Keratinocyte (primary cell): ENCODE measurements at places on chromosomes 5 and 9.

DNA sequence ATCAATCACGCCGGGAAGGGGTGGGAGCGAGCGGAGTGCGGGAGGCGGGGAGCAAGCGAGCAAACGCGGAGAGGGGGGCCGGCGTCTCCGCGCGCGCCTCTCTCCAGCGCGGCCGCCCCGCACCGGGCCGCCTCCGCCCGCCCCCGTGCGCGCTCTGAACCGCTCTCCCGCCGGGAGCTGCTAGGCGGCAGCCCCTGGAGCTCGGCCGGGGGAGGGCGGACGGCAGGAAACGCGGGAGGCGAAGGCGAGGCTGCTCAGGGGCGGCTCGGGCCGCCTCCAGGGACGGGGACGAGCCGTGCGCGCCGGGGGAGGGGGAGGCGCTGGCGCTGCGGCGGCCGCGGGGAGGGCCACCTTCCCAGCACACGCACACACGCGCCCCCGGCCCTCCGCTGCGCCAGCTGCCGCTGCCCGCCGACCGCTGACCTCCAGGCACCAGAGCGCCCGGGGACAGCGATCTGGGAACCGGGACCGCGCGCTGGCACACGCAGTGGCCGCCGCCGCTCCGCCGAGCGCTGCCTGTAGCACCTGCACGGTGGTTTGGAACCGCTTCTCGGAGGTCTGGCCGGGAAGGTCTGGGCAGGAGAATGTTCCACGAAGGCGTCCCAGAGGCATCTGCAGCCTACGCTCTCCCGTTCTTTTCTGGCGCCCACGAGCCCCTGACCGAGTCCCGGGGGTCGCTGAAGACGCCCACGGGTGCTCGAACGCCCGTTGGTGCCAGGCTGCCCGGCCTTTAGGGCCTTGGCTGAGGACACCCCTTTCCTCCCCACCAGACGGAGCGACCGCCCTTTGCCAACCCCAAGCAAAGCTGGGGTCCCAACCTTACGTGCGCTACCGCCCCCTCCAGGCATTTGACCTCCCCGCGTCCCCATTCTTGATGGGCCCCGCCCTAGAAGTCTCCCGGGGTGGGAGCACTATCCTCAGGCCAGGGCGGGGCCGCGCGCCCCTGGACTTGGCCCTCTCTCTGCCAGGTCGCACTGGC is at the start of gene GABBR2:
Gene GABBR2 (minus strand): TSS at position 3 of the 979 bp plus-strand sequence. CDS start 198 bp downstream, outside the sequence.
- no peak for DNase-seq

DNA sequence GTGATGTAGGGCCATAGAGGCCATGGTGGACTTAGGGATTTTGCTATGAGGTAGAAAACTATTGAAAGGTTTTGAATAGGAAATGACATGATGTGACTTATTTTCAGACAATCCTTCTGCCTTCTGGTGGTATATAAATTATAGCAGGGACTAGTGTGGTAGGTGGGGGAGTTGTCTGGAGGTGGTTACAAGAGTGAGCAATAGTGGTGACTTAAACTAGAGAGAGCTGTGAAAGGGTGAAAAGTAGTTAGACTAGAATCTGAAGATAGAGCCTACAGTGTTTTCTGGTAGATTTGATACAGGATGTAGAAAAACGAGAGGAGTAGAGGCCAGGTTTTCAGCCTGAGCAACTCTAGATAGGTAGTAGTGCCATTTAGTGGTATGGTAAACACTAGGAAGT is 32.3 kb downstream of the NAA35 start:
- no peak for DNase-seq

DNA sequence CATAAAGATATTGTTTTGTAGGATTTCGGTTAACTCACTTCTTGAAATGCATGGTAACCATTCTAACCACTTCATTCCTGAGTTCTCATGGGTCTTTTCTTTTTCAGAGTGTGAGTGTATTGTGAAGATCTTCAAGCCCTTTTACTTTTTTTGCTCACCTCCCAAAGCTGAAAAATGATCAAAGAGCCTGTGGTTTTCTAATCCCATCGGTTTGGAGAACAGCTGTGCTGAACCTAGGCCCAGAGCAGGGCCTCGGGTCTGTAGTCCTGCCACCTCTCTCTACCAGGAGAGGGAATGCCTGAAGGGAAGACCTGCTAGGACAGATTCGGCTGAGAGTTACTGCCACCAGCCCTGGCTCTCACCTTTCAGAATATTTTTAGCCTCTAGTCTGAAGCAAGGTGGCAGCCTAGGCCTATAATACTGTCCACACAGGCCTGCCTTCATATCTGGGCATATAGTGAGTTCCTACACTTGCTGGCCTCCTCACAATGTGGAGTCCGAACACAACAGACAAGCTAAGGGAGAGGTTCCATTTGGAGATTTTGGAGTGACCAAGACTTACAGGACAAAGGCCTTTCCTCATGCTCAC is 13.8 kb downstream of the RGMB start:
- no peak for DNase-seq

DNA sequence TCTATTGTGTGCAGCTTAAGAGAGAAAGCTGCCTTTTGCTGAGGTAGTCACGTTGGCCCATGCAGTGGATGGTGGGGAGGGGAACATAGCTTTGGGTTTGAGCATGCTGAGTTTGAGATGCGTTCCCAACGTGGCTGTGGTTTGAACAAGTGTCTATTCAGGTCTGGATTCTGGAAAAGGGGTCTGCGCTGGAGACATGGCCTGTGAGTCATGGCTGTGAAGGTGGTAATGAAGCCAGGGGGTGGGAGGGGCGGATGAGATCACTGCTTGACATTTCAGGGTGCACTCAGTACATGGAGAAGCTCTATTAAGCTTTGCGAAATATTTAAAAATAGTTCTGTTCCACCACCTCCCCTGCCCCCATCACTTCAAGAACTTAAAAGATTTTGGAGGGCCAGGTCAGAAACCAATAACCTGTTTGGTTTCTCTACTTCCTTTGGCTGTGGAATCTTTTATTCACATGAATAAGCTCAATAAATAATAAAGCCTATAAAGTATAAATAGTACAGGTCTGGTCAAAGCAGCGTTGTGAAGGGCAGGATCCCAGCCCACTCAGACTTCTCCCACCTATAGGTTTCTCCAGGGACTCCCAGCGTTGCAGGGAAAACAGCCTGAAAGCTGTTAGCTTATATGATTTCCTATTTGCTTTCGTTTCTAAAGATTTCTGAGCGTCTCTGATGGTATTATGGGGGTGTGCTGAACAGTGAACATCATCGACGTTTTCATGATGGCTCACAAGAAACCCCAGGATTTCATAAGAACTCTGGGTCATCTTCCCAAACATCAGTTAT is 189.9 kb downstream of the NSG2 start:
- no peak for DNase-seq

- DNase-seq = no peak
Observed at GRCh38 chr5:96143450-96143849, 181.8 kb upstream of the ELL2 start.

DNA sequence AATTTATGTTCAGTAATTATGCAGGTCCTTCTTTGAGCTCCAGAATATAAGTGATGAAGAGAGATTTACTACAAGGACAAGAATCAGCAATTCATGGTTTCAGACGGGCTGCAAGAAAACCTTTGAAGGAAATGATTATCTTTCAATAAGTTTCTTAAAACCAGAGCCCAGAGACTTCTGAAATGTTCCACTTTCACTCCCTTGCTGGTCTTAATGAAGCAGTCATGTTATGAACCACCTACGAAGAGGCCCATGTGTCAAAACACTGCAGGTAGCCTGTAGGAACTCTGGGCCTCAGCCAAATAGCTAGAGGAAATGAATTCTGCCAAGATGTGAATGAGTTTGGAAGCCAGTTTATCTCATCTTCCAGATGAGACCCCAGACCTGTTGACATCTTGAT is 505.9 kb upstream of the MEF2C start:
- DNase-seq = no peak

GRCh38 chr9:37961351-37961750 is 57.4 kb upstream of the SLC25A51 start:
- no peak for DNase-seq

DNA sequence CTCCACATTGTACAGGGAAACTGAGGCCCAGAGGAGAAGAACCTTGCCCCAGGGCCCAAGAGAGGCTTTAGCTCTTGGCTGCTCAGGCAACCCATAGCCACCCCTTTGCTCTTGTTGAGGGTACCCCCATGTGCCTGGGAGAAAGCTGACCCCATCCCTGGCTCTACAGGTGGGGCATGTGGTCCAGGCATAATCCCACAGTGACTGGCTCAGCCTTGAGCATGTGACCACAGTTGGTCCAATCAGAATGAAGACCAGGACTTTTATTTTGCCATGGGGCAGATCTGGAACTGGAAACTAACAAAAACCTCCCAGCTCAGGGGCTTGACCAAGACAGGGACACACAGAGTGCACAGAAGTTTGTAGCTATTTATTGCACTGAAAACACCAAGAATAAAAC is 29.3 kb downstream of the SLC6A7 start:
- no peak for DNase-seq

DNA sequence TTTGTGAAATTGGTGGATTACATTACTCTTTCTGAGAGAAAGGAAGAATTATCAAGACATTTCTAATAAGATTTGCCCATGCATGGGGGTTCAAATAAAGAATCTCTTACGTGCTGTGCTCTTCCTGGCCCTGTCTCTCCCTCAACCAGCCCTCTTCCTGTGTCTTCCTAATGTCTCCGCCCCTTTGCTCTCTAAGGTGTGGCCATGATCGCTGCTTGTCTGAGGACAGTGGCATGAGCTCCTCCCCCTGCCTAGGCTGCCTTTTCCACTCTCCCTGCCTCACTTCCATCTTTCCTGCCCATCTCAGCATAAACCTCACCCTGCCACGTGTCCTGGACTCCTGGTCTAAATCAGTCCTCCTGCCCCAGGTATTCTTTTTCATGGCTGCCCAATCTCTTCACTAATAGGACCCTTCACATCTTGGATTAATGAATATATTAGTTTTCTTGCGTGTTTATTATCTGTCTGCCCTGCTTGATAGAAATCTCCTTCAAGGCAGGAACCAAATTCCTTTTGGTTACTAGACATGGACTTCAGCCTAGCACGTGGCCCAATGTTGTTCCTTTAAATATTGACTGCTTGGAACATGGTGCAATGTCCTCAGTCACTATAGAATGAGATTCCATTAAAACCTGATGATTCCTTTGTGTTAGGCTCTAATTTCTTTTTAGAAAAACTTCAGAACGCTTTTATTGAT is 122.3 kb downstream of the MTRR start:
- DNase-seq = no peak

- DNase-seq = no peak
Observed at GRCh38 chr5:61030163-61030482, 85.1 kb downstream of the NDUFAF2 start.

DNA sequence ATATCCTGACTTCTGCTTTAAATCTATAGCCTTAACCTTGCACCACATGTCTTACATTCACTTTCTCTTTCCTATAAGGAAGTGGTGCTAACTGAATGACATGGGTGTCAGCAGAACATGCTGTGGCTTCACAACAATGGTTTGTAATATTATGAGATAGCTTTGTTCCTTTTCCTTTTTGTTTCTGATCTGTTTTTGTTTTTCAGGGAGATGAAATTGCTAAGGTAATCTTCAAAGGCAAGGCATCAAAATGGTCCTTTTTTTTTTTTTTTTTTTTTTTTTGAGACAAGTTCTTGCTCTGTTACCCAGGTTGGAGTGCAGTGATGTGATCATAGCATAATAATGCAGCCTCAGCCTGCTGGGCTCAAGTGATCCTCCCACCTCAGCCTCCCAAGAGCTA is 53.6 kb upstream of the RANBP6 start:
- DNase-seq = no peak

DNA sequence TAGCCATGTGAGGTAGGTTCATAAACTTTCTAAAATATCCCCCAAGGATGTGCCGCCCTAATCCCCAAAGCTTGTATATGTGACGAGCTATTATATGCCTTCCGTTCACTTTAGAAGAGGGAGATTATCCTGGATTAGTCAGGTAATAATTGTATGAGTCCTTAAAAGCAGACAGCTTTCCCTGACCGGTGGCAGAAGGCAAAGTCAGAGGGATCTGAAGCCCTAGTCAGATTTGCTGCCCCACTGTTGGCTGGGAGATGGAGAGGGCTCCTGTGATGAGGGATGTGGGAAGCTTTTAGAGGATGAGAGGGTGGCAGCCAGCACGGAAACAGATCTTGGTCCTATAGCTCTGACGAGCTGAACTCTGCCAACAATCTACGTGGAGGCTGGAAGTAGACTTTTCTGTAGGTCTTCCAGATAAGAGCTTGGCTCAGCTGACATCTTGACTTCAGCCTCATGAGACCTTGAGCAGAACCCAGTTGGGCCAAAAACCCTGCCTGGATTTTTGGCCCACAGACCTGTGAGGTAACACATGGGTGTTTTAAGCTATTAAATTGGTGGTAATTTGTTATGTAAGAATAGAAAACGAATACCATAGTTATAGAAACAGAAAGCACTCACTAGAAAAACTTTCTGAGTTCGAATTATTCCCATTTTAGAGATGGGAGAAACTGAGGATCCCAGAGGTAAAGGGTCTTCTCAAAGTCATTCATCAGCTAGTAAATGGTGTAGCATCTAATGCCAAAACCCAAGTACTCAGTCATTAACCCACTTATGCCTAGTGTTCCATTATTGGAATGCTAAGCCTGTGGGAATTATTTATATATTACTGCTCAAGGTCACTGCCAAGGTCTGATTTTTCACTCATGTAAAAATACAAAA is 48.9 kb downstream of the SH3PXD2B start:
- no peak for DNase-seq

- DNase-seq = no peak
Observed at GRCh38 chr9:132789719-132790118, 88.4 kb downstream of the AK8 start.

DNA sequence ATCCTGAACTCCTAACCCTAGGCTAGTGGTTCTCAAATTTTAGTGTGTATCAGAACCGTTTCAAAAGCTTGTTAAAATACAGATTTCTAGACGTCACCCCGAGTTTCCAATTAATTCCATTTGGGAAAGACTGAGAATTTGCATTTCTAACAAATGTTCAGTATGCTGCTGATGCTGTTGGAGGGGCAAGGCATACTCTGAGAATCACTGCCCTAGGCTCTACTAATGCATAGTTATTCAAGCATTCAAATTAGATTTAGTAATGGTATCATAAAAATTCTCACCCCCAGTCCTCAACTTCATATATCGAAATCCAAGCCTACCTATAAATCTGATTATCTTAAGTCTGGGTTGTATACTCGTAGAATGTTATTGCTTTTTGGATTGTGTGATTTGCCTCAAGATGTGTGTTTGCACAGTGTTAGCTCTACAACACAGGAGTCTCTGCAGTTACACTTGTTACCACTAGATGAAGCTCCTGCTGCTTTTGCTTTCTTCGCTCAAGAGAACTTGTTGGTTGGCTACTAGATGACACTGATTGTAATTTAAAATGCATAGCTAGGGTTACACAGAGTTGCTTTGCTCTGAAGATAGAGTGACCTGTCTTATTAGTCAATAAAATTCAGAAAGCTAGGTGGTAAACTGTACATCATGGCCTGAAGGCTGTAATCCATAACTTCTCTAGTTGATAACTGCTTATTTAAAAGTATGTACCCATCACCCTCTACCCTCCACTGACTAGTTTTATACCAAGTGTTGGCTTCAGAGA is 7.5 kb upstream of the ERAP2 start:
- no peak for DNase-seq
